ENCODE measurements at places on chromosomes 7 and 10. TPM values are rescaled to one million over a fixed set of nuclear protein-coding genes. Genes with fewer than 3 reads are reported as not detected.

CALML5 gene
- total RNA-seq, result not detected

DNA sequence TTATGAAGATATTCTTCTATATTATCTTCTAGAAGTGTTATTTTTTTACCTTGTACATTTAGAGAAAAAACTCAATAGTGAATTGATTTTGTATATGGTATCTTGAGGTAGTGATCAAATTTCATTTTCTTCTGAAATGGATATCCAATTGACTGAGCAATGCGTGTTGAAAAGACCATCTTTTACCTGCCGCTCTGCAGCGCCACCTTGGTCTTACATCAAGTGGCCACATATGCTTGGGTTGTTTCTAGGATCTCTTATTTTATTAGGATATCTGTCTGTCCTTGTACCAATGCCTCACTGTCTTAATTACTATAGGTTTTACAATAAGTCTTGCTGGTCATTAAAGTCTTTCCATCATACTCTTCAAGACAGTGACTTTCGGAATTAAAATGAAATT lies 53.0 kb downstream of the CUL2 start:
- no peaks in the 10 kb centered on the region for H3K27me3 ChIP-seq
- H3K36me3 ChIP-seq, result peaks cover 22% of the 10 kb centered on the region
- no peak overlapping the region for H3K27ac ChIP-seq
- H3K4me3 ChIP-seq, result no peak overlapping the region
- 0 out of 2 replicates have a peak, but pooled peaks cover 3% of the 10 kb centered on the region for H3K4me1 ChIP-seq
- no peak for DNase-seq

GRCh38 chr7:867406-868188 lies 8.8 kb upstream of the GET4 start:
- H3K27me3 ChIP-seq, result no peaks in the 10 kb centered on the region
- no peaks in the 10 kb centered on the region for H3K36me3 ChIP-seq
- H3K4me3 ChIP-seq, result no peak overlapping the region
- no peaks in the 10 kb centered on the region for H3K4me1 ChIP-seq
- no peak for DNase-seq
- no peak overlapping the region for H3K27ac ChIP-seq

DNA sequence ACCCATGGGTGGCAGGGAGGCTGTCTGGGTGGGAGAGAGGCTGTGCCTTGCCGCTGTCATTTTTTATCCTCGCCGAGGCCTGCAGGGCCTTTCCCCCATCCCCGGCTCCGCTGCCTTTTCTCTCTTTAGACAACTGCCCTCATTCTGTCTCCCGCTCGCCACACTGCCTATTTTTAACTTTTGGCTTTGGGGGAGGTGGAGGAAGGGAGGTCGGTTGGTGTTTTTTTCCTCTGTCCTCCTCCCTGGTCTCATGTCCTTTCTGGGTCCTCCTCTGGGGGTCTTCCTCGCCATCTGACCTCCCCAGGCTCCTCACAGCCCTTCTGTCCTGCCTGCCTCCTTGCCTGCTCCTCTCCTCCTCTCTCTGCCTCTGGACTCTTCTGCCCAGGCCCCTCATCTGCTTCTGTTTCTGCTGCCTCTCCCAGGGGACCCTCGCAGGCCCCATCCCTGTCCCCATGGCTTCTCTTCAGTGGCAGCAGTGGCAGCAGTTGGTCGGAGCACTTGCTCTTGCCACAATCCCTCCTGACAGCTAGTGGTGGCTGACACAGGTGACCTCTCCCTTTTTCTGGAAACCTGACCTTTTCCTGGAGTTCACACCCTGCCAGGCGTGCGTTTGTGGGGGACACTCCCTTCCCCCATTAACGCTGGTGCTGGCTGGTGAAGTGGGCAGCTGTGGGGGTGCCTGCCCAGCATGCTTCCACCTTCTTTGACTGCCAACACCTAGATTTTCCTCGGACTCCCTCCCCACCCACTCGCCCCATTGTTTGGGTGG lies 19.5 kb upstream of the PCBD1 start:
- H3K4me1 ChIP-seq, result no peaks in the 10 kb centered on the region
- H3K4me3 ChIP-seq, result no peak overlapping the region
- H3K27me3 ChIP-seq, result peaks cover 4% of the 10 kb centered on the region

- DNase-seq, result no peak
- H3K27ac ChIP-seq, result no peak overlapping the region
- no peak overlapping the region for H3K4me3 ChIP-seq
- H3K4me1 ChIP-seq, result peaks cover 9% of the 10 kb centered on the region
- no peaks in the 10 kb centered on the region for H3K27me3 ChIP-seq
- no peaks in the 10 kb centered on the region for H3K36me3 ChIP-seq
Measured at GRCh38 chr7:140593672-140593982, 47.0 kb downstream of the DENND2A start.

DNA sequence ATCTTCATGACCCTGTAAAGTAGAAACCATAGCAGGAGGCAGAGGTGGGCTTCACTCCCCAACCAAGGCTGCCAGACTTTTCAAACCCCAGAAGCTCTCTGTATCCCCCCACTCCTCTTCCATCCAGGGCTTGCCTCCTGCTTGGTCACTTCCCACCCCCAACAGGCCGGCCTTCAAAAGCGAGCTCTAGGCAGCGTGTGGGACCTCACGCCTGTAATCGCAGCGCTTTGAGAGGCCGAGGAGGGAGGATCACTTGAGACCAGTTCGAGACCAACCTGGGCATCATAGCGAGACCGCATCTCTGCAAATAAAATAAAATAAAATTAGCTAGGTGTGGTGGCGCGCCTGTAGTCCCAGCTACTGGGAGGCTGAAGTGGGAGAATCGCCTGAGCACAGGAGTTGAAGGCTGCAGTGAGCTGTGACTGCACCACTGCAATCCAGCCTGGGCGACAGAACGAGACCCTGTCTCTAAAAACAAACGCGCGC lies 743 bp upstream of the POR start:
- peaks cover 4% of the 10 kb centered on the region for H3K4me1 ChIP-seq
- no peak for DNase-seq
- peak overlapping the region; percentile 38 for H3K27ac ChIP-seq

GRCh38 chr10:115941361-115941771 lies 331.6 kb downstream of the GFRA1 start:
- H3K27ac ChIP-seq, result no peak overlapping the region
- H3K27me3 ChIP-seq, result no peaks in the 10 kb centered on the region
- H3K36me3 ChIP-seq, result no peaks in the 10 kb centered on the region
- no peak overlapping the region for H3K4me3 ChIP-seq
- peaks cover 22% of the 10 kb centered on the region for H3K4me1 ChIP-seq

- H3K4me3 ChIP-seq, result no peak overlapping the region
- no peaks in the 10 kb centered on the region for H3K36me3 ChIP-seq
- peaks cover 24% of the 10 kb centered on the region for H3K4me1 ChIP-seq
- H3K27ac ChIP-seq, result no peak overlapping the region
Measured at GRCh38 chr7:101234636-101235035, 3.0 kb downstream of the CLDN15 start.

ERVW-1 gene
- 66.6 TPM for total RNA-seq

- peaks cover 35% of the 10 kb centered on the region for H3K4me1 ChIP-seq
- no peak overlapping the region for H3K4me3 ChIP-seq
- no peaks in the 10 kb centered on the region for H3K27me3 ChIP-seq
- H3K27ac ChIP-seq, result no peak overlapping the region
- H3K36me3 ChIP-seq, result no peaks in the 10 kb centered on the region
Measured at GRCh38 chr10:94005050-94005449, 11.3 kb downstream of the PLCE1 start.

DNA sequence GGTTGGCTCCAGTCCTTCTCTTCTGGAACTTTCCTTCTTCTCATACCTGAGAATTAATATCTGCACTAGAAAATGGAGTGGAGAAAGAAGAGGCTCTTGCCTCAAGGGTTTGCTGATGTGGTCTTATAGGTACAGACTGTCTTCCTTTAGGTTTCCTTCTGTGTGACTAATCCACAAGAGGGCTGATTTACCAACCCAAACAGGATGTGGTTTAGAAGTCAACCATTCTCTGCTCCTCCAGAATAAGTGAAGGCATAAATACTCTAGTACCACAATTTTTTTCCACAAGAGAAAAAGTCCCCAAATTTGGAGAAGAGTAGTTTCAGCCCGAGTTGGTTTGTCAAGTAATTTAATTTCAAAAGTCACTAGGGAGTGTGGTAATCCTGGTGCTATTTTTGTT lies 85.8 kb downstream of the NRP1 start:
- H3K27me3 ChIP-seq, result no peaks in the 10 kb centered on the region
- H3K27ac ChIP-seq, result peak overlapping the region; percentile 16
- no peak overlapping the region for H3K4me3 ChIP-seq
- no peaks in the 10 kb centered on the region for H3K36me3 ChIP-seq
- DNase-seq, result no peak
- H3K4me1 ChIP-seq, result peaks cover 10% of the 10 kb centered on the region

- no peak overlapping the region for H3K4me3 ChIP-seq
- H3K27ac ChIP-seq, result no peak overlapping the region
- H3K4me1 ChIP-seq, result no peaks in the 10 kb centered on the region
- DNase-seq, result no peak
- no peaks in the 10 kb centered on the region for H3K27me3 ChIP-seq
Measured at GRCh38 chr7:125099519-125099918, 169.9 kb upstream of the POT1 start.

GRCh38 chr7:31126976-31127375 lies 74.9 kb downstream of the ADCYAP1R1 start:
- no peak overlapping the region for H3K4me3 ChIP-seq
- H3K4me1 ChIP-seq, result no peaks in the 10 kb centered on the region
- DNase-seq, result no peak
- H3K36me3 ChIP-seq, result no peaks in the 10 kb centered on the region

Measured in SJCRH30 (cell line).